ENCODE measurements at places on chromosomes 3 and 15.

DNA sequence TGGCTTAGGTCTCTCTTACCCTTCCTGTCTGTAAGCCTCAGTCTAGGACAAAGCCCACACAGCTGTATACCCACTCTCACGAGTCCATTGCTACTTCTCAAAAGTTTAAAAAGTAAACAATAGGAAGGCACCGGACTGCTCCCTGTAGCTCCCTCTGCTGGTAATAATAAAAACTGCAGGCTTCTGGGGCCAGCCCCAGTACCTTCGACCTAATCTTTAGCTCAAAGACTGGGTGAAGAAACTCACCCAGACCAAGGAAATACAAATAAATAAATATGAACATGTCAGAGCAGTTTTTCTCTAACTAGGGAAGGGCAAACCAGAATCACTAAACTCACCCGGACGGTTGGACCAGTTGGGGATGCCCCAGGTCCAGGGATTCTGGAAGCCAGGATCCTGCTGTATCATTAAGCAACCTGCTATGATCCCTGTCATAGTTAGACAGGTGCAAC, 5.0 kb downstream of the FAM219B start:
- DNase-seq = peak; percentile 73

GRCh38 chr3:11591391-11592282, 52.1 kb downstream of the VGLL4 start:
- DNase-seq = no peak

DNA sequence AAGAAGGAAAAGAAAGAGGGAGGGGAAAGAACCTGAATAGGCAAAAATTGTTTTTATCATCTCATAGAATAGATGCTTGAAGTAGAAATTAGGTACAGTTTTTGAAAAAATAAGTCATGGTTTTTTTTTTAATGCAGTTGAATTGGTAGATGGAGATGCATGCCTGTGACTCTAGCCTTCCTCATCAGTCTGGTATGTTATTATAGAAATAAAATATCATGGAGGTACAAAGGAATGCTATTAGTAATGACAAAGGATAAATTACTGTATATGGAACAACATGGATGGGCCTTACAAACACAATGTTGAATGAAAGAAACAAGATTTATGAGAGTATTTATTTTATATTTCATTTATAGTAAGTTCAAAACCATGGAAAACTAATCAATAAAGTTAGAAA, 162.4 kb upstream of the GALNT15 start:
- no peak for DNase-seq

GRCh38 chr3:62493109-62493801, 119.9 kb upstream of the FEZF2 start:
- DNase-seq = no peak

DNA sequence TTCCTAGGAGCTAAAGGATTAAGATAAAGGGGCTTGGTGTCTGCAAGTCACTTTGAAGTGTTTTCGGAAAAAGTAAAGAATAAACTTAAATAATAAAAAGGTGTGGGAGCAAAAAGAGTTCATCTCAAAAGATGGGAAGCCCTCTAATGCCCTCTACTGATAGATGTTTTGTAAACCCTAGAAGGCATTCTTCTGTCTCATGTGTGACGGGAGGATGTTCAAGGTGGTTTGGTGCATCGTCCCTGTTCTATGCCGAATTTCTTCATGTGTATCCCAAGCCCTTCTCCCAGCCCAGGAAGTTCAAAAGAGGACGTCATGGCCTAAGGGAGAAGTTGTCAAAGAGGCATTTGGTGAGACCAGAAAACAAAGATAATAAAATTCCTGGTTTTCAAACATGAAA, 37.2 kb downstream of the CCK start:
- DNase-seq = no peak

- DNase-seq = no peak
These were observed 95.6 kb downstream of the ECT2 start for GRCh38 chr3:172846103-172846561.

DNA sequence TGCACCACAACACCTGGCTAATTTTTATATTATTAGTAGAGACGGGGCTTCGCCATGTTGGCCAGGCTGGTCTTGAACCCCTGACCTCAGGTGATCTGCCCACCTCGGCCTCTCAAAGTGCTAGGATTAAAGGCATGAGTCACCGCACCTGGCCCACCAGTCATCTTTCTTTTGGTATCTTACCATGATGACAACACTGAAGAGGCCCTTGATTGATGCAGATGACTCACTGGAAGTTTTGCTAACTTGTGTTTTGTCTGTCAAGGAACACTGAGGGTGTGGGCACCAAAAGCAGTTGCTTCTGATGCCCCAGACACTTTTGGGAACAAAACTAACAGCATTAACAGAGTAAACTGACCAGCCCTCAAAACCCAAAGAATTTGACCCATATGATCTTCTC, 88.3 kb downstream of the MYO5A start:
- no peak for DNase-seq

- DNase-seq = no peak
These were observed 36.1 kb downstream of the RAB6B start for GRCh38 chr3:133859381-133860234.
